ENCODE measurements at places on chromosomes 3 and 15.

GRCh38 chr15:48332642-48333034, 1.4 kb downstream of the DUT start:
- no peak for DNase-seq

GRCh38 chr3:46882377-46883053, 5.0 kb downstream of the PTH1R start:
- DNase-seq, result no peak

GRCh38 chr3:95319921-95320494, 1257.1 kb downstream of the NSUN3 start:
- no peak for DNase-seq

GRCh38 chr3:102057781-102058421, 208.6 kb downstream of the NFKBIZ start:
- DNase-seq, result peak; percentile 44

GRCh38 chr15:89690276-89691218, at the start of the genes PEX11A and WDR93:
TSS of gene PEX11A (minus strand) at chr15:89690754. CDS start at chr15:89690632, 122 bp downstream.
TSS of gene WDR93 (plus strand) at chr15:89690811. CDS start at chr15:89701747, 10,936 bp downstream.
- DNase-seq, result peak; percentile 76

DNA sequence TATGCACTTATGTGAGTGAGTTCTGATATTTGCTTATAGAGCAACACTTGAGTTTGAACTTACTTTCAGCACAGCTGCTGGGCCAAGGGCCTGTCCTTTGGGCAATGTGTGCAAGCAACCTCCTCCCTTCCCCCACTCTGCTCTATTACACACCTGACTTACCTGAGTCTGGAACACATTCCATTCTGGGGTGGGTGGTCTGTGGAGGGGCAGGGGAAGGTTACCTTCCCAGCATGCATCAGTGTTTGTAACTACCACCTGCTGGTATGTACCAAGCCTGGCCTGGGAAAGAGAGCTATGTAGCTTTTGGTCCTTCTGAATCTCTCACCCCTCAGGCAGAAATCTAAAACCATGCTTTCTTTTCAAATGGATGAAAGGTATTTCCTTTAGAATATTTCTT, 103.0 kb downstream of the ISL2 start:
- DNase-seq, result no peak

DNA sequence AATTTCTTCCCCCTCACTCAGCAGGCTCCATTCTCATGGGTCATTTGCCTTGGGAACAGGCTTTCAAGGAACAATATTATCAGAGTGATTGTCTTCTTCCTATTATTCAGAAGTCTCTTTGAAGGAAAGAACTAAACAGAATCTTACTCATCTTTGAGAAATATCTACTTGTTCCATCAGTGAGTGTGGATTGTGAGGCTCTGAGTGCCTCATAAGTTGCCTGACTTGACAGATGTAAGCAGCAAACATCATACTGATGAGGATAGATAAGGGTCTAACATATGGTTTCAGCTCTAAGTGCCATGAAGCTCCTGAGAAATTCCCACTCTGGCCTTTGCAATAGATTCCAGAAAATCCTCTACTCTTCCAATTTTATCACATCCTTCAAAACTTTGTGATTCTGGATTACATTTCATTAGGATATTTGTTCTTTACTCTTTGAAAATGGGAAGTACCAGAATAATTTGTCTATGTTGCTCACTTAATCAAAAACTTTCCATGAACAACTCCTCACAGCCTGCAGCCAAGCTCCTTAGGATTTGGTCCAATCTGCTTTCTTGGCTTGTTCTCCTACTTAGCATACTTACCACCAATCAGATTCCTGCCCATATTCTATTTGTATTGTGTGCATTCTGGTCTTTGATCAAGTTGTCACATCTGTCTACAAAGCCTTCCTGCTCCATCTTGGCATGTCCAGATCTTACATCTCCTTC, 120.1 kb downstream of the RPL22L1 start:
- no peak for DNase-seq
